ENCODE measurements at places on chromosomes 4 and X.

GRCh38 chrX:129716507-129716906 is 22.3 kb upstream of the XPNPEP2 start:
- no peak for DNase-seq

- DNase-seq: no peak
Measured at GRCh38 chr4:37682701-37683401, 3.3 kb downstream of the RELL1 start.

DNA sequence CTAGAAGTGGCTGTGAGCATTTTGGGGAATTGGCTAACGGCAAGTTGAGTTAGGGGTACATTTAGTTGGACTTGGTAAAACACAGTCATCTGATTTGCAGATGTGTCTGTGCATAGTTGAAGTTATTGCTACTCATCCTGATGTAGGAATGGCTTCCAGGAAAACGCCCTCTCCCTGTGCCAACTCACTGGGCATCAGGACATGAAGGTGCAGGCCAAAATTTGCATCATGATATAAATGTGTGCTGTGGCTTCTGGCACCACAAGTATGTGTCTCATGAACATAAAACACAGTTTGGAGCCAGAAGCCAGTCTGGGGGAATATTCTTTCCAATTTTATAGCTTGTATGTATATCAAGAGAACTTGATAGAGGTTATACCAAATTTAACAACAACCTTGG is 54.2 kb upstream of the CBR4 start:
- no peak for DNase-seq

GRCh38 chr4:89312066-89312465 is 4.5 kb upstream of the GPRIN3 start:
- no peak for DNase-seq

GRCh38 chr4:121139533-121140222 is 24.4 kb downstream of the TNIP3 start:
- DNase-seq: no peak

DNA sequence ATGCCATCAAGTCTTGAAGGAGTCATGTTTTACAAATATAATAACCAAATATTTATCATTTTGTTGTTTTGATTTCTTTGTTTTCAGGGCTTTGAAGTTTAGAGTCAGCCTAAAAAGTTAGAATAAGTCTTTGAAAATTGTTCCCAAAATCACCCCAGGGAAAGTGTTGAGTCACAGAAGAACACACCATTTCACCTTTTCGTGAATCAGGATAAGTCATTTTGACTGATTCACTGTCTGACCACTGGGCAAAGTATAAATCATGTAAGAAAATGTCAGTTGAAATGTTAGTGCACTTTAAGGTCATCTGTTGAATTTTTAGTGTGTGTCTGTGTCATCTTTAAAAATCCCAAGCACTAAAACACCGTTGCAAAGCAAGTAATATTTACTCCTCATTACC is 1320.1 kb downstream of the RPA4 start:
- DNase-seq: no peak

DNA sequence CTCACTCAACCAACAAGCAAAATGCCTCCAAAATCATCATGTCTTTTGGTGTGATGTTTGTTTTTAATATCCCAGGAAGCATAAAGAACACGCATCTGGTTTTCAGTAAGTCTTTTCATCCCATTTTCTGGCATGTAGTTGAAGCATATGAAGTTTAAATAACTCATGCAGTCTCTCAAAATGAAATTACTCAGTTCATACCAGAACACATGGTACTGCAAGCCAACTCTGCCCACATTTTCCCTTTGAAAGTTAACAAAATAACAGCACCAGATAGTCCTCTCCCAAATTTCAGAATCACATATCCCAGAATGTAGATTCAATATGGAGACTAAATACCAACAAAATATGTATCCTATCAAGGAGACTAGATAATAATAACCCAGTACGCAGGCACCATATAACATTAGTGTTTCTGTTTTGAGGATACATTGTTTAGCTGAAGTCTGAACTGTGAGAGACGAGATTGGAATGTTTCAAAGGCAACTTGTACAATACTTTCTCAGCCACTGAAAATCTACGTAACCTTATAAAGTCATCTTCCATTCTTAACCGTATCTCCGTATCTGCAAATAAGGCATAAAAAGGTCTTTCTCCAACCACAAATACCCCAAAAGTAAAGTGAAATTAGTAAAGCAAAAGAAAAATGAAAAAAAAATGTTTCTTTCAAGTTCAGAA is 23.1 kb downstream of the CORIN start:
- DNase-seq: no peak

GRCh38 chr4:15930314-15930713 is 8.2 kb downstream of the FGFBP1 start:
- no peak for DNase-seq

GRCh38 chrX:2192584-2193272 is 308.0 kb downstream of the DHRSX start:
- DNase-seq: no peak

- no peak for DNase-seq
Measured at GRCh38 chrX:14851526-14851925, 21.3 kb downstream of the FANCB start.

- no peak for DNase-seq
Measured at GRCh38 chr4:18227880-18228279, 206.3 kb upstream of the LCORL start.

GRCh38 chr4:125760956-125761355 is 446.2 kb downstream of the FAT4 start:
- DNase-seq: no peak
